ENCODE measurements at places on chromosomes 4 and X.
A peak's percentile ranks its signal among the peaks of the same experiment; 100 is the strongest.

DNA sequence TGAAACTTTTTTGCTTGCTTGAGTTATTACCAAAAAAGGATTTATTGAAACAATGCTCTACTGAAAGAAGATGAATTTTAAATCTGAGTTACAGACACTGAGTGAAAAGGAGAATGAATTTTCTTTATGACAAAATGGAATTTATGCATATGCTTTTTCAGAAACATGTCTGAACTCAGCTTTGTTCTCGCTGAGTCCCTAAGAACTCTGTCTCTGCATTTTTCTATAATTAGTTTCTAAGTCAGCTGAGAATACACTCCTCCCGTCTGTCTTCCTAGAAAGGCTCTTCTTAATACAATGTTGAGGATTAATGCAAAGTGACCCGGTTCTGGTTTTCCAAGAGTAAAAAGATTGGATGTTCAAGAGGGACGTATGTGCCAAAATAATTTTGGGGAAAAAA lies 463.5 kb downstream of the NKX6-1 start:
- no peak for DNase-seq

DNA sequence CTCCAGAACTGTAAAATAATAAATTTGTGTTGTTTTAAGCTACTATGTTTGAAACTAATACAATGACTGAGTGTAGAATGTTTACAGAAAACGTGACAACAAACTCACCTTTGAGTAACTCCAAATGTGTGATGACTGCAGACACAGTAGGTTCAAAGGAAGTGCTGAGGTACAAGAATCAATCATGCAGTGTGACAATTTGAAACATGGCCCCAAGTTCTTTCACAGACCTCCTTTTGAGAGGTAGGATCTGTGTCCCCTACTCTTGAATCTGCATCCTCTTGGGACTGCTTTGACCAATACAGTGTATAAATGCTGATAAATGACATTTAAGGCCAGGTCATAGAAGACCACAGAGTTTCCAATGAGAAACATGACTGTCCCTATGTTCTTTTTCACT lies 667.7 kb upstream of the DIPK2B start:
- no peak for DNase-seq

DNA sequence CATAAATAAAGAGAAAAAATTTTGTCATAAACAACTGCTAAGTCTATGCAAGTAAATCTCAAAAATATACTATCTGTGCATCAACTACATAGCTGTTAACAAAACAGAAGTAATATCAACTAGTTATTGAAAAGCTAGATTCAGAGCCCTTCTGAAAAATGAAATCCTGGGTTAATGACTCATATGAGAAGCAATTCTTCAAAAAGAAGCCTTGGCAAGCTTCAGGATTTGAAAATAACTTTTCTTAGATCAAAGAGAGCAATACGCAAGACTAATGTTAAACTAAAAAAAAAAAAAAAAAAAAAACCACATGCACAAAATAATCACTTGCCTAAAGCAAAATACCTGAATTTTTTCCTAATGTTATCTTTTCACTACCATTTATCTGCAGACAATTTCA lies 566.1 kb upstream of the BOD1L1 start:
- DNase-seq, result no peak

- DNase-seq, result no peak
Measured at GRCh38 chr4:118738090-118738489, 52.9 kb downstream of the METTL14 start.

DNA sequence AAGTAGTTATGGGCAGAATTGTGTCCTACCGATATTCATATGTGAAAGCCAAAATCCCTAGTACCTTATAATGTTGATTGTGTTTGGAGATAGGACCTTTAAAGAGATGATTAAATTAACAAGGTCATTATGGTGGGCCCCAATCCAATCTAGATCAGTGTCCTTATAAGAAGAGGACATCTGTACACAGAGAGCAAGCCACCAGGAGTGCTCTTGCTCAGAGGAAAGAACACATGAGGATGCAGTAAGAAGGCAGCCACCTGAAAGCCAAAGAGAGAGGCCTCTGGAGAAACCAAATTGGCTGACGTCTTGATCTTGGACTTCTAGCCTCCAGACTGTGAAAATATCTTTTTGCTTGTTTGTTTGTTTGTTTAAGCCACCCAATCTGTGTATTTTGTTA lies 1290.8 kb upstream of the PABPC4L start:
- DNase-seq, result no peak

- peak; percentile 29 for DNase-seq
Measured at GRCh38 chr4:81505004-81505598, 33.4 kb upstream of the RASGEF1B start.

Data from activated effector memory CD4-positive, alpha-beta T cell treated with Interleukin-2 at 50 U/mL for 16 hours (primary cell).